Activated CD8-positive, alpha-beta T cell treated with anti-CD3 and anti-CD28 coated beads, Interleukin-2, amount 10 ng/mL, durations not matched to agents 7 days and 5 days (primary cell): ENCODE measurements at places on chromosomes 1 and 21. TPM values are rescaled to one million over a fixed set of nuclear protein-coding genes. Genes with fewer than 3 reads are reported as not detected.

GRCh38 chr1:108560874-108561459, 1.1 kb downstream of the EEIG2 start:
- peak; percentile 67 for DNase-seq

Gene TFF2
- total RNA-seq = not detected

- DNase-seq = no peak
Measured at GRCh38 chr1:160064746-160065145, 5.2 kb downstream of the KCNJ10 start.

DNA sequence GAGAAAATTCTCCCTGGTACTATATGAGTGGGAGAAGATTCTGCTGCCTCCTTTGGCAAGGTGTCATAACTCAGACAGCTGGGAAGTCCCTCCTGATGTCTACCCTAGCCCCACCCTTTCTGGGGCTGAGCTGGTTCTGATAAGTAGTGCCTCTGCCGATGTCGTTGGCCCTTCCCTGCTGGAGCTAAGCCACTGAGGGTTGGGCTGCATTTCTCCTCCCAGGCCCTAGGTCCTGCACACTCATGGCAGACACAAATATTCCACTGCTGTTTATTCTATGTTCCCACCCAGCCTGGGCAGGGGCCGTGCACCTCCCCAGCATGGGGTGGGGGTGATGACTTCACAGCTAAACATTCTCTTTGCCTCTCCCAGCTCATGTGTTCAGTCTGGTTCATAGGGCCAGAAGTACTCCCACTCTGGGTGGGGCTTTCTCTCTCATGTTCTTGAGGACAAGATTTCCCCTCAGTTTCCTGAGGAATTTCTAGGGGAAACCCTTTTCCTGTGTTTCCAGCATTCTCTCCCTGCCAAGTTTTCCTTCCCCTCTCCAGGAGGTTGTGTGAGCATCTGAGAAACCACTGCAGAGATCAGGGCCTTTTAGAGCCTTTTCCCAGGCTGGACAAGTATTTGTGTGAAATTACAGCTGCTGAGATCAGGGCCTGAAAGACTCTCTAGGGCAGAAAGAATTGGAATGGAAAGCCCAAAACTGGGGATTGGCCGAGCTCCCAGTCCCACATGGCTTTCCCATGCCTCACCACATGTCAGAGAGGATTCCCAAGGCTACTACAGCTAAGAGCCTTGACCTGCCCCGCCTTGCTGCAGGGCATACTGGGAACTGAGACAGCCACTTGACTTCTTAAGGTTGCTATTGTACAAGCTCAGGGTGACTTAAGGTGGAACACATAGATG, 66.2 kb downstream of the ATP2B4 start:
- no peak for DNase-seq

DNA sequence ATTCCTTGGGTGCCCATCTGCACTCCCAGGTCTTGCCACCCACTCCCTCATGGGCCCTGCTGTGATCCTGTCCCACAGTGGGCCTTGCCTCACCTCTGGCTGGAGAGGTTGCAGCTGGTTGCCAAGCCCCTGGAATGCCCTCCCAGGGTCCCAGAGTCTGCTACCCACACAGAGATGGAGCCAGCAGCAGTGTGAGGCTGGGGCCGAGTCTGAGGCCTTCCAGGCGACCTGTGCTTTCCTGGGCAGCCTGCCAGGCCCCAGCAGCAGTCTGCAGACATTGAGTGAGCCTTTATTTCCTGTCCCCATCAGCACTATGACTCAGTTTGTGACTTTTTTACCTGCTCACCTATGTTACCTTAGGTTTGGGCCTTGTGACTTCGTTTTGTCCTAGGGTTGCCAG, 25.0 kb upstream of the TSPAN2 start:
- no peak for DNase-seq

DNA sequence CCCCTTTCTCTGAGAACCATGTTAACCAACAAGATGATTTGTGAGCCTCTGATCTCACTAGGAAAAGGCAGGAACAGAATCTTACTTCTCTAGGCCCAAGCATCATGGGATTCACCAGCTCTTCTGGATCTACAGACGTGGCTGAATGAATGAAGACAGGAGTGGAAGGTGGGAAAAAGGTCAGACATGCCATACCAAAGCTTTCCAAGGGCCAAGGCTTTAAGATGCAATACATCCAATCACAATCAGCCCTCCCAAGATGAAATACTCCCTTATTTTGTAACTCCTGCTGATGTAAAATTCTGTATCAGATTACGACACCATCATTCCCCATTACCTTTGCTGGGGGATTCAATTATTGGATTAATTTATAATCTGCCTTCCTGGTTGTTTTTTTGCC, 80.9 kb downstream of the SSBP3 start:
- no peak for DNase-seq

- DNase-seq = no peak
Measured at GRCh38 chr1:219066631-219067349, 106.9 kb upstream of the LYPLAL1 start.

- no peak for DNase-seq
Measured at GRCh38 chr1:41902159-41902577, 16.6 kb downstream of the HIVEP3 start.

- no peak for DNase-seq
Measured at GRCh38 chr1:220294846-220295301, 22.6 kb upstream of the RAB3GAP2 start.

Gene SPATA45
- not detected for total RNA-seq

DNA sequence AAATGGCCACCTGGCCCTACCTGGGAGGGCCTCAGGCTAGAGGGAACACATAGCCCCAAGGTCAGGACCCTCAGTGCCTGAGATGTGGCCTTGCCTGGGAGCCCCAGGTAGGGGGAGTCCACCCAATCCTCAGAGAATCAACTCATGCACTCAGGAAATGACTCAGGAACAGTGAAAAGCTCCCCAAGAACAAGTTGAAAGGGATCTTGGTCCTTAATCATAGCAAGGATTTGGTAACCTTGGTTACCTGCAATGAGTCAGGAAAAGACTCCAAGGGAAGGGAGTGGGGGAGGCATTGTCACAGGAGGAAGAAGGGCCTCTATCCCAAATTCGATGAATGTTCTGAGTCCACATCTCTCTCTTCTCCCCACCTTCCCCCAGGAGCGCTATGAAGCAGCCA, 17.0 kb downstream of the MAP7D1 start:
- DNase-seq = no peak

- no peak for DNase-seq
Measured at GRCh38 chr1:9846611-9847171, 22.9 kb upstream of the CLSTN1 start.

Gene TMEM222
- 38.5 TPM for total RNA-seq

Gene MTARC2
- not detected for total RNA-seq
